Activated naive CD4-positive, alpha-beta T cell treated with anti-CD3 and anti-CD28 coated beads, Interleukin-2, amount 10 ng/mL, durations not matched to agents 5 hours and 36 hours (primary cell): ENCODE measurements at places on chromosomes 3 and 15. TPM values are rescaled to one million over a fixed set of nuclear protein-coding genes. Genes with fewer than 3 reads are reported as not detected.

Gene GATM
- 0.36 TPM for total RNA-seq

Gene POLR2H
- 78.3 TPM for total RNA-seq

Gene CSTA
- not detected for total RNA-seq

Gene IQCH
- 0.34 TPM for total RNA-seq

Gene MTFMT
- 14.0 TPM for total RNA-seq

Gene MBNL1
- 409 TPM for total RNA-seq

Gene CSPG5
- 0.63 TPM for total RNA-seq

Gene SLC24A5
- not detected for total RNA-seq
